ENCODE measurements at places on chromosomes 16 and 17.

- DNase-seq = no peak
Observed at GRCh38 chr17:6100891-6101500, 30.8 kb downstream of the WSCD1 start.

DNA sequence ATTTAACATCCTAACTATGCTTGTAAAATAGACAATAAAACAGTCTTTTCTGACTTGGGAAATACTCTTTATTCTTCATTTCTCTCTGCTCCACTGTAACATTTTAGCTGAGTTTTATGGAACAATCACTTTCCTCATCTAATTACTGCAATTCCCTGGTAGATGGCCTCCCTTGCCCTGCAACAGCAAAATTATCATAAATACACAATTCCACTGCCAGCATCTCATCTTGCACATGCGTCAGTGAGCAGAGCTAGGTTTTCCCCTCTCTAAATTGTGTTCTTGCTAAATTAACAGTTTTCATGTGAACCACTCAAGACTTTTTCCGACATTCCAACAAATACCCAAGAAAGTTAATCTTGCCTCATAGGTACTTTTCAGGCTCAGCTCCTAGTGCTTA, 920.9 kb upstream of the GOT2 start:
- no peak for DNase-seq

GRCh38 chr17:48051706-48052486, 3.7 kb downstream of the NFE2L1 start:
- peak; percentile 44 for DNase-seq

DNA sequence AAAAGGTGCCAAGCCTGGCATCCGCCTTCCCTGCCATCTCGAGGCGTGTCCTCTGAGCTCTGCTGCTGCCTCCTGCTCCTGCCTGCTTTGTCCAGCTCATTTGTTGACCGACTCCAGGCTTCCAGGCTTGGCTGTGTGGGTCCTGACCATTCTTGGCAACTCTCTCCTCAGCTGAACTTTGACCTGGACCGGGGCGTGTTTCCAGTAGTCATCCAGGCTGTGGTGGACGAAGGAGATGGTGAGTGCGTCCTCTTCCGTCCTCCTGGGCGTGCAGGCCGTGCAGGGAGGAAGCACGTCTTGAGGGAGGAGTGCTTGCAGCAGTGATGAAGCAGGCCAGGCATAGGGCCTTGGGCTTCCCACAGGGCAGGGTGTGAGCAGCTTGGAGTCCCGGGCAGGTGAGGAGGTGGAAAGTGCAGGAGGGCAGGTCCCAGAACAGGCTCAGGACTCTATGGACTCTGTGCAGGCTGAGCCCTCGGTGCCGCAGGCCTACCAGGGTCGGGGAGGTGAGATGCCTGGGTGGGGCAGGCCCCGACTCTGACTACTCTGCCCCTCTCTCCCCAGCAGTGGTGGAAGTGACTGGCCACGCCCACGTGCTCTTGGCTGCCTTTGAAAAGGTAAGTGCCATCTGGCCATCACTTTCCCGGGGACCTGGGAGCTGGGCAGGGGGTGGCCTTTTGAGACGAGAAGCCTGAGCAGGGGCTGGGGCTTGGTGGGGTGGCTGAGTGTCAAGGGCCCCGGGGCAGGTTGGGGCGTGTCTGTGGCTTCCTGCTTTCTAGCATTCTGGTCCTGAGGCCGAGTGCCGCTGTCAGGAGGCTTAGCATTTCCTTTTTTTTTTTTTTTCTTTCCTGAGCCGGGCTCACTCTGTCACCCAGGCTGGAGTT, 28.6 kb upstream of the NUDT16L1 start:
- no peak for DNase-seq

DNA sequence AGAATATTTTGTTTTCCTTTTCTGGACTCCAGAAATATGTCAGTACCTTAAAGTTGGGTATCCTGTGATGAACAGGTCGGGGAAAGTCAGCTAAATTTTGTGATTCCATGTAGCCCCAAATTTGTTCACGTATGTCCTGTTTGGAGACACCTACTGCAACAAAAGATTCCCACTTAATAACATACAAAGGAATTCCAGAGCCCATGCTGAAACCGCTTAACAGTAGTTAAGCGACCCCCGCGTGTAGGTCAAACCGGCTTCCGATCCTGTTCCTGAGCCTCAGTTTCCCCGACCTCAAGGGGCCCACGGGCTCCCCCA, 477 bp downstream of the MTHFSD start:
- DNase-seq = peak; percentile 6

DNA sequence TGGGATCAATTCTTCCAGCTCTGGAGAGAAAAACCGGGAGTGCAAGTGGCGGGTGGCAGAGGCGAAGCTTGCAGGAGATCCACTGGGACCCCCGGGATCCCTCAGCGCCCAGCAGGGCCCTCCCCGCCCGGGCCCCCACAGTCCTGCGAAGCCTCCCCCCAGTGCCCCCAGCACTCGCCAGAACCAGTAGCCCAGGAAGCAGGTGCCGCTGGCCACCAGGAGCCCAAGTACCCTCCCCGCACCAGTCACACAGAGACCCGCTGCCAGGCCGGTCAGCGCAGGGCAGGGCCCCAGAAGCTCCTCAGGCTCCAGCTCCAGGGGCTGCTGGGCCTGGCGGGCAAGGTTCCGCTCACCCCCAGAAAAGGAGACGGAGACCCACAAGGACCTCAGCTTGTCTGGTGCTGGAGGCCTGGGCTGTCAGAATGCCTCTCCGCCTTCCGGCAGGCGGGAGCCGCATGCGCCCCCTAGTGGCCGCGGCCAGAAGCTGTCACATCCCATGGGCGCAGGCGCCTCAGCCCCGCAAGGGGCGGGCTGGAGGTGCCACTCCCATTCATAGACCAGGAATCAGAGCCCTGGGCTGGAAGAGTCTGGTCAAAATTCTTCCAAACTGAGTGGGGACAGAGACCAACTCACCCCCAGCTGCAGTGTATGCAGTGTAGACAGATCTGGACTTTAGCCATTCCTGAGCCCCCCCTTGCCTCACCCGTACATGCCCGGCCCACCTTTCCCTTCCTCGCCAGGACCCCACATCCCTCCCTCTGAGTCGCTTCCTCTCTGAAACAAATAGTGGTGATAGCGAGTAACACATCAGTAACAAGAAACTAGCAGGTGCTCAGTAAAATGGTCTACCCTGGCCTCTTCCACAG, 1002.3 kb downstream of the KCNJ18 start:
- no peak for DNase-seq

DNA sequence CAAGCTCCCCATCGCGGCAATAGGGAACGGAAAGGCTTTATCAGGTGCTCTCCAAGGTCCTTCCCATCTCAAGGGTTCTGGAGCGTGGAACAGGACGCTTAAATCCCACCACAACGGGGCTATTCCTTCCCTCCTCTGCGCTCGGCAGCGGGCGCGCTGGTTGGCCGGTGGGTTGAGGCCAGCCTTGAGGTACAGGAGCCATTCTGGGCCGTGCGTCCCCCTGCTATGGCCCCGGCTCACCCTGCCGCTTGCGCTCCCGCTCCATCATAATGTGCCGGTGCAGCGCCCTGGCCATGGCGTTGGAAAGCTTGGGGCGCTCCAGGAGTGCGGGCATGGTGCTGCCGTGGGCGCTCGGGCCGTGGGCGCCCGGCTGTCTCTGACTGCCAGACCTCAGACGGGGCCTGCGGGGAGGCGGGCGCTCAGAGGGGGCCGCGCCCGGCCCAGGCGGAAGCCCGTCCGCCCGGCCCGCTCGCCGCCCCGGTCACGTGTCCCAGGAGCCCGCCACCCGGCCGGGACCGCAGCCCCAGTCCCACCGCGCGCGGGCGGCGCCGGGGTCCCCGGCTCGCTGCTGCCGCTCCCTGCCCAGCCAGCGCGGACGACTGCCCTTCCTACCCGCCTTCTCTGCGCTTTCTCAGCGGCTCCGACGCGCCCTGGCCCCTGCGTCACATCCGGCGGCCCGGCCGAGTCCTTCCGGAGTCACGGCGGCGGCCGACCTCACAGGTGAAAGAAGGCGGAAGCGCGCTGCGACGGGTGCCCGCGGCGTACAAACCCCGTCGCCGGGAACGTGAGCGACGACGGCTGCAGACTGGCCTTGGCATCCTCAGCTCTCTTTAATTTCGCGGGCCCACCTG, at the start of gene GPS2:
Gene GPS2, minus strand, starts transcription at position 642 of the 851 bp plus-strand sequence. Its CDS starts 308 bp downstream, at position 334.
- no peak for DNase-seq

- no peak for DNase-seq
Observed at GRCh38 chr16:1771188-1771863, at the start of gene NME3. TSS of gene NME3 (minus strand) at chr16:1771543. CDS start at chr16:1771534, 9 bp downstream.

DNA sequence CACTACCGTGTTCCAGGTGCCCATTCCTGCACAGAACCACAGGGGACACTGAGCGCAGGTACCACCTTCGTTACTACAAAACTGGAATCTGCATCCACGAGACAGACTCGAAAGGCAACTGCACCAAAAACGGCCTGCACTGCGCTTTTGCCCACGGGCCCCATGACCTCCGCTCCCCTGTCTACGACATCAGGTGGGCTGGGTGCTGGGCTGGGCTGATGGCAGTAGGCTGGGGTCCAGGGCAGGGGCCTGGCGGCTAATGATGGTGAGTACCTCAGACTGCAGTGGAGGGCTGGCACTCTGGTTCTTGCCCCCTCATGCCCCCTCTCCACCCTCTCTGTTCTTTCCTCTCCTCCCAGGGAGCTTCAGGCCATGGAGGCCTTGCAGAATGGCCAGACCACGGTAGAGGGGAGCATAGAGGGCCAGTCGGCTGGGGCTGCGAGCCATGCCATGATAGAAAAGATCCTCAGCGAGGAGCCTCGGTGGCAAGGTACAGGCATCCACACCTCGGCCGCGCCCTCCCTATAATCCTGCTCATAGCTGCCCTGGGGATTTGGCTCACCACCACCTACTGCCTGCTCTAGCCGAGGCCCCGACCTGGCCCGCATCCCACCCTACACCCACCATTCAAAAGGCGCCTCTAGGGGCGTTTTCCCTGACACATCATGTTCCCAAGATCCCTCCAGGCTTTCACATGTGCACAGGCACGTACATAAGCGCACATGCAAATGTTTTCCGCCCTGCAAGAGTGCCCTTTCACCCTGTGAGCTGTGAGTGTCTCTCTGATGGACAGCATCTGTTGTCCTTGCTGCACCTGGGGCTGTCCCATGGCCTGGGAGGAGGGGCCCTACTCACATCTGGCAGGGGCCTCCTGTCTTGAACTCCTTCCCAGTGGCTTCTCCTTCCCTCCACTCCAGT, 27.7 kb downstream of the UNK start:
- no peak for DNase-seq

GRCh38 chr17:79667746-79668145, 56.9 kb upstream of the RBFOX3 start:
- no peak for DNase-seq

GRCh38 chr16:56190677-56191155, 573 bp upstream of the GNAO1 start:
- DNase-seq = no peak

DNA sequence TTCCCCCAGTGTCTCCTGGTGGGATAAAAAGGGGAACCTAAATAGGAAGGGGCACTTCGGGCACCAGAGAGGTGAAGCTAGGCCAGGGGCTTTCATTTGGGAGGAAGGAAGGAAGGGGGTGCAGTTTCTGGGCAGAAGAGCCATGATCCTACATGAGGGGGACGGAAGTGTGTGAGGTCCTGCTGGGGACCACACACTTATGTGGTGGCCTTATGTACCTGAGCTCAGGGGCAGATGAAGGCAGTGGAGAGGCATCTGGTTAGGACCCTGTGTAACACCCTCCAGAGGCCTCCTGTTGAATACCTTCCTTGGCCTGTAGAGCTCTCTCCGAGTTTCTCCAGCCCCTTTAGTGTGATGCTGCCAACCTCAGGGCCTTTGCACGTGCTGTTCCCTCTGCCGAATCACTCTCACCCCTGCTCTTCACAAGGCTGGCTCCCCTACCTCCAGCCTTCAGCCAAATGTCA, 21.2 kb downstream of the IGFBP4 start:
- DNase-seq = no peak

GRCh38 chr17:80063830-80064585, 27.6 kb downstream of the CCDC40 start:
- no peak for DNase-seq

DNA sequence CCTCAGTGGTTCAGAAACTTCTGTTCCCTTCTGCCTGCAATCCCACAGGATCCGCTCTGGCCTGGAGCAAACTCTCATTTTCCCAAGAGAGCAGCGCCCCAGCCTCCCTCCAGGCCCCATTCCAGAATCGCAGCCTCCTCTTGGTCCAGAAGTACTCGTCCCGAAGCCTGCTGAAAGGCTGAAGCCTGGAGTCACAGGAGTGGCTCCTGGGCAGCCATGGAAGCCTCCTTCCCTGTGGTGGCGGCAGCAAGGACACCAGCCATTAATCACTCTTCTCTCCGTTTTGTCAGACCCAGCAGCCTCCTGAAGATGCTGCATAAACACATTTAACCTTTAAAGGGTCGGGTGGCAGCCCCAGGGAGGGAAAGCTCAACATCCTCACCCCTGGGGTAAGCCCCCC, 66.9 kb upstream of the TNRC6C start:
- no peak for DNase-seq

- DNase-seq = no peak
Observed at GRCh38 chr16:81562174-81562849, 117.7 kb downstream of the CMIP start.

GRCh38 chr17:76459674-76460073, 6.7 kb upstream of the UBE2O start:
- no peak for DNase-seq

- DNase-seq = no peak
Observed at GRCh38 chr17:77324227-77324626, 183.5 kb downstream of the SEC14L1 start.

DNA sequence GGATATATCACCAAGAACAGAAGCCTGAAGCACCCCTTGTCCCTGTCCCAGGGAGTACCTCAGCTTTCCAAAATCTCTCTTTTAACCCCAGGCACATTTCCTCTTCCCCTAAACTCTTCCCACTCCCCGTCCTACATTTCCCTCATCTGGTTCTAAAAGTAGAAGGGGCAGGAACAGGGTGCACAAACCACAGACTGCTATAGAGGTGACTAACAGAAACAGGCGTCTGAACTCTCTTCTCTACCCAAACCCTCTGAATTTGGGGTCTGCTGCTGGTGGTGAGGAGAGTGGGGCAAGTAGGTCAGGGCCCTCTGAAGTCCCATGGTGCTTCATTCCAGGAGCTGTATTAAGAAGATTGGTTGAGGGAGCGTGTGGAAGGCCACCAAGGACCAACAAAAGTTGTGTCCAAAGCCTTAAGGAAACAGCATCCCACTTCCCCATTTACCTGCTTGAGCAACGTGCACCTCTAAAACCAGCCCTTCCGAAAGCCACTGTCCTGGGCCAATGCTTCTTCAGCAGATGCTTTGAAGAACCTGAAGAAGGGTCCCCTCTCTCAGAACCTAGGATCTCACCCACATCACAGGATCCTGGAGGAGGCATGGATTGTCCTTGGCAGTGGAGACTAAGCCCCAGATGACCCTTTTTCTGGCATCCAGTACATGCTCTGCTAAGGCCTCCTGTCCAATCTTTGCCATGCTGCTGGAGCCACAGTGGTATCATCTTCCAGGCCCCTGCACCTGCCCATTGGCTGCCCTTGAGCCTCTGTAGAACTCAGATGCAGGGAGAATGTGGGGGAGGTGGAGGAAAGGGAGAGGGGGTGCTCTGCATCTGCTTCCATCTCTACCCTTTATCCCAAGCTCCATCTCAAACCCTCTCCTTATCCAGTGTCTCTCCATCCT, 5.7 kb upstream of the NR1D1 start:
- DNase-seq = no peak

GRCh38 chr16:30786115-30786935, 680 bp downstream of the ZNF629 start:
- DNase-seq = no peak

GRCh38 chr17:77831474-77832179, 126.9 kb upstream of the TNRC6C start:
- no peak for DNase-seq
